Anterior cingulate cortex (tissue), 58 donors: ENCODE measurements at places on chromosomes 6 and 20.
A peak's percentile ranks its signal among the peaks of the same experiment; 100 is the strongest.

- DNase-seq: no peak
Observed at GRCh38 chr20:362271-363254, 15.7 kb downstream of the NRSN2 start.

DNA sequence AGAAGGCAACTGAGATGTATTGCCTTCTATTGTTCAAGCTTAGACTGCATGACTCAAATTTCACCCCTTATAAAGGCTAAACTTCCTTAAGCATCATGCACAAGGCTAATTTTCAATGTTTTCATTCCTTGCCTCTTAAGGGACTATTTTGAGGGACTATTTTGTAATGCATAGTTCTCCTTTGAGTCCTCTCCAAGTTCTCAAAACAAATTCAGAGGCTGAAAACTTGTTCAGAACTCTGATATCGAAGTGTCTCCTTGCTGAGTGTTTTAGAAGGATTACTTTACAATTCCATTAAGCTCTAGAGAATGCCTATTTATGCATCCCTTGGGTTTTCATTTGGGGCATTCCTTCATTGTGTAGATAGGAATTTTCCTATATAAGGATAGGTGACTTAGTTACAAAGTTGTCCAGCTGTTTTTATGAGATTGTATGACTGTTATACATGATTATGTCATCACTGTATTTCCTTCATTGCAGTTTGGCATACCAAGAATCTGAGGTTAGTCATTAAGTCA lies 41.7 kb downstream of the COL19A1 start:
- no peak for DNase-seq

DNA sequence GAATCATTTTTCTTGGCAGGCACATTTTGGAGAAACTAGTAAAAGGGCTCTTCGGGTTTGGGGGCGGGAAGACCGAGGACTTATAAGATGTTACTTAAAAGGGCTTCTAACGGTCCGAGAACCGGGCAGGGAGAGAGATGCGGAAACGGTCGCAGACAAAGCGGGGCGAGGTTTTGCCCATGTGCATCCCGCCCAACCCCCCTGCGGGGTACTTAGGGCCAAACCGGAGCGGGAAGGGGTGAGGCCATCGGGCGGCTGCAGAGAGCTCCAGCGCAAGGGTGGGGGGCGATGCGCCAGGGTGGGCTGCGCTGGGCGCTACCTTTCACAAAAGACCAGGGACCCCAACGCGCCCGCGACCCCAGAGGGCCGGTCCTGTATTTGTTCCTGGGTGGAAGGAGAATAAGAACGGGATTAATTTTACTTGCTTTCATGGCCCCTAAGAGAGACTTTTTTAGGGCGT lies 616 bp downstream of the TUBB start:
- DNase-seq: peak; percentile 35

DNA sequence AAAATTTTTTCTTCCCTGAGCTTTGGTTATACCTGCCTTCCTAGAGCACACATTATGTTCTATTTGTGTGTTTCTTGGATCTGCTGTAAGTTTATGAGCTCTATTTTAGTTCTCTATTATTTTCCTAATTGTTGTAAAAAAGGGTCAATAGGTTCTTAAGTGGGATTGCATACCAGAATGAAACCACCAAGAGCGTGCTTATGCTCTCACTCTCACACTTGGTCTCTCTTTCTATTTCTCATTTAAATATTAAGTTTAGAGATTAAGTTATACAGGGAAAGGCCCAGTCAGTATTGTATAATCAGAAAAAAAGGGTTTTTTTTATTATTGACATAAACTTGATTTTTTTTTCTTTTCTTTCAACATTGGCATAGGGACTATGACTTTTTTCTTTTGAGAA lies 96.8 kb downstream of the RIMS1 start:
- no peak for DNase-seq

GRCh38 chr6:38434051-38434450 lies 205.7 kb downstream of the BTBD9 start:
- no peak for DNase-seq

DNA sequence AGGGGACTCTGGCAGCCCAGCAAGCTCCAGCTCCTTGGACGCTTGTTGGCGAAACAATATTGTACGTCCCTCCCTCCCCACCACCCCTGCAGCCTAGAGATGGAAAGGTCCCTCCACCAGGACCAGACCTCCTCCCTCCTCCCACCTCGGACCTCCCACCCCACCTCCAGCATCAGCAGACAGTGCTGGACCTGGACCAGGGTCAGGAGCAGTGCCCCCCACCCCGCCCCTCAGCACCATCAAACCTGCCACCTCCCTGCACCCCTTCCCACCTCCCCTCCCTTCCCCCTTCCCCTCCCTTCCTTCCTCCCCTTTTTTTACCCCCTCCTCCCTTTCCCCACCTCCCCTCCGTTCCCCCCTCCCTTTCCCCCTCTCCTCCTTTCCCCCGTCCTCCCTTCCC lies 98.4 kb downstream of the TAF4 start:
- DNase-seq: no peak

DNA sequence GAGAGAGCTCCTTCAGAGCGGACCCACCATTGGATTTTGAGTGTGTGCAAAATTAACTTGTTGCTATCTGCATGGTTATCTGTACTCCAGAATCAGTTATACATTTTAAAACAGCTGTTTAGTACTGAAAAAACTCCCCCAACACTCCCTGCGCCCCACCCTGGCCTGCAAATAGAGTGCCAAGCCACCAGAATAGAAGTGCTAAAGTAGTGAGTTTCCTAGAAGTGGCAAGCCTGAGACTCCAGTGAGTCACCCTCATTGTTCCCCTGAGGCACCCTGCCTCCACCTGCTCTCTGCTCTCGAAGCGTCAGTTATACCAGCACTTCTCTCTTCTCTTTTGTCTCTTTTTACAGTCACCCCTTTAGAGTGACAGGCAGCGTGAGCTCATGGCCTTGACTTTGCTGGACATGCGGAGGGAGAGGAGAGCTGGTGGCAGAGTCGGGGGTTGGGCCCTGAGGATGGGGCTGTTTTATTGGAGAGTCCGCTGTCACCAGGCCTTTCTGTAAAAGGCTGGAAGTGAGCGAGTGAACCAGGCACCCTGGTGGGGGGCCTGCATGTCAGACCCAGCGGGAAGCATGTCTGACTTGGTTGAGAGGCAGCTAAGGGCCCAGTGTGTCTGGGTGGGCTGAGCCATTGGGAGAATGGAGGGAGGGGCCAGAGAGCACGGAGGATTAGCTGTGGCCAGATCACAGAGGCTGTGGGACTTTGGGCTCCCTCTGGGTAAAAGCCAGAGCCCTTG lies 10.4 kb downstream of the IGF2R start:
- no peak for DNase-seq

DNA sequence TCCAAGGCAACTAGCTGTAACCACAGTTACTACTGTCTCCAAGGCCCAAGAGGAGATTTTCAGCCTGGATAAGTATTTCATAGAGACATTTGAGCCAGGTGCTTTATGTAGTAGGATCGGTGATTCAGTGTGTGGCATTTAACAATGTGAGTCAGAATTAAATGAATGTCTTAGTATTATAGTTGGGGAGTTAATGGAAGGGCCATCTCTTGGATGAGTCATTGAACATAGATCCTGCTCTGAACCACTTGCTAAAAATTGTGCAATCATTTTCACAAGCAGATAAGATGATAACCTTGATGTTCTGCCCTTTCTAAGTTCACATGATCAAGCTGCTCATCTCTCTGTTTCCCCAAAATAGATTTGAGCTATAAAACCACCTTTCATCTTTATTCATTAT lies 668.9 kb upstream of the CITED2 start:
- DNase-seq: no peak

- DNase-seq: no peak
Observed at GRCh38 chr6:101663100-101663499, 269.6 kb downstream of the GRIK2 start.

DNA sequence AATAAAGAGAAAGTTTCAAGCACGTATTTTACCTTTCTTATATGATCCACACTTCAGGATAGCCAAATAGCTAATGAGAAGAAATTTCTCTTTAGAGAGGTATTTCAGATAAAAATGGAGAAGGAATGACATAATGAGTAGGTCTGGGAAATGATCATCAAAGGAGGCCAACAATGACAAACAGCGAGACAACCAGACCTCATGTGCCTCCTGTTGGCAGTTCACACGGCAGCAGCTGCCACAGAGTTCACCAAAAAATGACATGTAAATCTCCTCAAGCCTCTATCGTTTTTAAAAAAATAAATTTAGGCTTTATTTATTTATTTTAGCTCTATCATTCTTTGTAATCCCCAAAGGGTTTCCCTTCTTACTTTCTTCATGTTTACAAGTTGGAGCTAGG lies 47.7 kb downstream of the SLC2A12 start:
- DNase-seq: no peak

DNA sequence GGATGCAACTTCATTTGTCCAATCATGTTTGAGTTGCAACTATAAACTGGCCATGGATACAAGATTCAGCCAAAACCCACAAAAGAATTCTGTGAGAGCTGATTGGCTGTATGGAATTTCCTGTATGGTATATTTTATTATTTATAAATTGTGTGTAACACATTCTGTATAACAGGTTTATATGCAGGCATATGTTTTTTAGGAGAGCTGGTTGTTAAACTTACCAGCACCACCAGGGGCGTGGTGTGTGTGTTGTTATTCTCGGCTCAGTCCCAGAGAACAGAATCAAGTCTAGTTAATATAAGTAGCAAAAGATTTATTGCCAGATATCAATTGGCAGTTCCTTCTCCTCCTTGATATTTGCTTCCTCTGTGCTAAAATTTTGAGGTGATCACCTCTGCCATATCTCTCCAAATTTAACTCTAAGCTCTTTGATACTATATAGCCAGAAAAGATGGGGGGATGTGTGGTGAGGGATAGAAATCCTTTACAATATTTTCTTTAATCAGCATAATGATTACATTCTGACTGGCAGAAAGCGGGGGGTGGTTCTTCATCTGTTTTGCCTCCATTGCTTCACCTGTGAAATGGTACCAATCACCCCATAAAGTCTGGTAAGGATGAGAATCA lies 22.9 kb downstream of the CNBD2 start:
- no peak for DNase-seq

DNA sequence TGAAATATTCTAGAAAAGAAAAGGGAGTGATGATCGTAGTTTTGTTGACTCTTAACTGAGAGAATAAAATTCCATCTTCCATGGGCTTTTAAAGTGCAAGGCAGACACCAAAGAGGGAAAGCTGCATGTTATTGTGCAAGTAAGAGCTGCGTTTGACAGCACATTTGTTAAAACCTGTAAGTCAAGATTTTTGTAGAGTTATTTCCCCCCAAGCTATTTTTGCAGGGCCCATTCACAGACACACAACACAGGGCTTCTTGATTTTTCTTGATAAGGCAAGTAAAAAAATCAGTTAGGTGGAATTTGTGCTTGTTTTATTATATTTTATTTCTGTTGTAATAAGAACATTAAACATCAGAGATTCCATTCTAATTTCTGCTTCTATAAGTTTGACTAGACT lies 13.8 kb downstream of the CFAP206 start:
- DNase-seq: no peak

- no peak for DNase-seq
Observed at GRCh38 chr20:14838663-14839628, 501.5 kb upstream of the FLRT3 start.
